ENCODE measurements at places on chromosomes 4 and X.

DNA sequence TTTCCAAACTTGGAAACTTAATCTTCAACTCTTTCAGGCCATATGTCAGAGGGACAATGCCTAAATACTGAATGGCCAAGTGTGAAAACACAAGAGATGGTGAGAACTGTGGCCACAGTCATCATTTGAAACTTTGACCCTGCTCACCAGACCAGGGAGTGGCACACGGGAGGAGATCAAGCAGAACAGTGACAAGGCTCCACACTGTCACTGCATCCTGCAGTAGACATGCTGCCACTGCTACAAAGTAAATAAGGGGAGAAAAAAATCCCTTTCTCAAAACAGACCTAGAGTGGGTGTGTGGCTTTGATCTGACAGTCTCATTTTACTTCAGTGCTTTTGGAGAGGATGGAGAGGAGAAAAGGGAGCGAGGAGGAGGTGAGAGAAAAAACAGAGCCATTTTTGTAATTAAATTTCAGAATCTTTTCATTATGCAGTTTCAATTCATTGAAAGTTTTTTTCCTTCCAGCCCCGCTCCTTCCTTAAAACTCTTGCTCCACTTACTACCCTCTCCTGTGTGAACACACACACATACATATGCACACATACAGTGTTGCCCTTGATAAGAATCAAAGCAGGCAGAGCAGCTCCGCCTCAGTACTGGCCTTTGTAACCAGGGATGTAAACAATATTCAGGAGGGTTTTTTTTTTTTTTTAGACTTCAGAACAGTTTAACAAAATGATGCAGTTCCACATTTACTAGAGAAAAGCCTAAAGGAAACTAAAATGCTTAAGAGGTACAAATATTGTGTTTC lies 34.4 kb downstream of the NEXMIF start:
- no peak for DNase-seq

GRCh38 chr4:5691491-5692132 lies 16.7 kb downstream of the EVC2 start:
- no peak for DNase-seq

- DNase-seq: no peak
These were observed 523.1 kb downstream of the IQCM start for GRCh38 chr4:149292425-149293007.

DNA sequence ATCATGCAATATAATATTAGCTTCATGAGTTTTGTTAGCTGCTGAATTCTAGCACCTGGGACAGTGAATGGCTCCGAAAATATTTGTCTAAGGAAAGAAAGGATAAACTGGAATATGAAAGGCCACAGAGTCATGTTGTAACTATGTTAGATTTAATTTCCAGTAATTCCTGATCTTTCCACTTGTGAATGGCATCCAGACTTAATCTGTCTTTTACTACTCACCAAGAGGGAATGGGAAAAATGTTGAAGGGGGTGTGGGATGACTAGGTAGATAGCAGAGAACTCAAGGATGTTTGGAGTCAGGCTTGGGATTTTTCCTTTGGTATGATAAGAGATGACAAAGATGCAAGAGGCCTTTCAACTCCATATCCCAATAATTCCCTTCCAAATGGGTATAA lies 9.4 kb downstream of the ADH6 start:
- no peak for DNase-seq

DNA sequence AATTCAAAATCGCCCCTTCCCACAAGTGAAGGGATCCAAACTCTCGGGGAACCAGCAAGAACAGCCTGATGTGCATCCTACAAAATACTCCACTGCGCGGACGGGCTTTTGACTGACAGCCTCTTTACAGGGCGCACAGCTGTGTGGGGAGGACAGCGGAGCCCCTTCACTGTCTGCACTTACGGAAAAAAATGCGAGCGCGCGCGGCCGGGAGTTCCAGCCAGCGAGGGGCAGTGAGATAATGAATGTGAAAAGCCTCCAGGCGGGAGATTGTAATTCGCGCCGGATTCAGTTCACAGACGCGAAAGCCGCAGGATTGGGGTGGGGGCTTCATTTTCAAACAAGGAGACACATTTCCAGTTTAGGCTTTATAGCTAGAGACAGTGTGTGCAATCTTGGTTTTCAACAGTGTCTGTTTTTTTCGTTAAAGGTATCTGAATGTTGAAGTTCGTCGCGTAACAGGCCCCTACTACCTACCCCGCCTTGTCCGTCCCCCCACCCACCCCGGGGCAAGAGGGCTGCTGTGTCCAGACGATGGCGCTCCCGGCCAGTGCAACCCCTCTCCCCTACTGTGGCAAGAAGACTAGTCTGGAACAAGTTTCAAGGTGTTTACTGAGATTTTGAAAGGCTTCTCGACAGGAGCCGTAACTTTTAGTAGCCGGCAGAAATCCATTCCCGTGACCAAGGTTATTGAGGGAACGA lies 1.7 kb upstream of the GPR50 start:
- DNase-seq: no peak

DNA sequence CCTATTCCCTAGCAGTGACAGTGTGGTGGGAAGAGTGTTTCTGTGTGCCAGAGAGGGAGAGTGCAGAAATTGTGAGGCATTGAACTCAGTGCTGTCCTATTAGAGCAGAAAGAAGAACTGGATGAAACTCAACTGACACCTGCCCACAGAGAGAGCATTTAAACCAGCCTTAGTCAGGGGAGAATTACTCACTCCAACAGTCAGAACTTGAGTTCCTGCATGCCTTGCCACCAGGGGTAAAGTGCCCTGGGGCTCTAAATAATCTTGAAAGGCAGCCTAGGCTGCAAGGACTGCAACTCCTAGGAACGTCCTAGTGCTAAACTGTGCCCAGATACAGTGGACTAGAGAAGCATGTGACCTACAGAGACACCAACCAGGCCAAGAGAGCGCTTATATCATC lies 12.8 kb downstream of the CYSLTR1 start:
- no peak for DNase-seq

- DNase-seq: no peak
These were observed 96.9 kb downstream of the CHRDL1 start for GRCh38 chrX:110698696-110699095.

GRCh38 chr4:69970071-69970470 lies 4.5 kb upstream of the CSN2 start:
- DNase-seq: no peak

DNA sequence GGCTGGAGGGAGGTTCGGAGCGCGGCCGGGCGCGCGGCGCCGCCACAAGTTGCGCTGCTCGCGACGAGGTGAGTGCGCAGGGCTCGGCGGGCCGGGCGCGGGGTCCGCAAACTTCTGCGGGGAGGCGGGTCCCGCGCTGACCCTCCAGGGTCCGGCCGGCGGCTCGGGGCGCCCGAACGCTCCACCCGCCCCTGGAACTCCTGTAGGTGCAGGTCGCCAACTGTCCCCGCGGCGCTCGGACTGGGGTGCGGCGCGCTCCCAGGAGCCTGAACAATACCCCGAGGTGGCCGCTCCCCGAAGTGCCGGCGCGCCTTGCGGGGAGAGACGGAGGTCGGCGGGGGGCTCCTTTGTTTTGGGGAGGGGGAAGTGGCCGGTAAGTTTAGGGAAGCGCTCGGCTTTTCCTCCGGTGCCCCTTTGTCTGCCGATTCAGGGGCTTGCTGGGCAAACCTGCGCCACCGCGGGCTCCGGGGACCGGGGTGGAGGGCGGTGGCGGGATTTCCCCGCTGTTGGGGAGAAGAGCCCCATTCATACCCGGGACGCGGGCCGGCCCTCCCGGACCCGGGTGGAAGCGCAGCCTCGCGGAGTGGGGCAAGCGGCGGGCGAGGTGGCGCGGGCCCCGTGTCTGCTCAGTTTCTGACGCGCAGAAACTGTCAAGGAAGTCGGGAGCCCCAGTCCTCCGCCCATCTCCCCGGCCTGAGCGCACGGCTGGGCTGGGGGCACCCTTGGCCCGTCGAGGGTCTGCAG lies 694 bp downstream of the TBL1X start:
- peak; percentile 78 for DNase-seq

DNA sequence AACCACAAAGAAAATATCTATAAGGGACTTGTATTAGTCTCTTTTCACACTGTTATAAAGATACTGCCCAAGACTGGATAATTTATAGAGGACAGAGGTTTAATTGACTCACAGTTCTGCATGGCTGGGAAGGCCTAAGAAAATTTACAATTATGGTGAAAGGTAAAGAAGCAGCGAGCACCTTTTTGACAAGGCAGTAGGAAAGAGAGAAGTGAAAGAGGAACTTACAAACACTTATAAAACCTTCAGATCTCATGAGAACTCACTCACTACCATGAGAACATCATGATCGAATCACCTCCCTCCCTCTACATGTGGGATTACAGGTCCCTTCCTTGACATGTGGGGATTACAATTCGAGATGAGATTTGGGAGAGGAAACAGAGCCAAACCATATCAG lies 856.0 kb downstream of the TRAM1L1 start:
- no peak for DNase-seq

DNA sequence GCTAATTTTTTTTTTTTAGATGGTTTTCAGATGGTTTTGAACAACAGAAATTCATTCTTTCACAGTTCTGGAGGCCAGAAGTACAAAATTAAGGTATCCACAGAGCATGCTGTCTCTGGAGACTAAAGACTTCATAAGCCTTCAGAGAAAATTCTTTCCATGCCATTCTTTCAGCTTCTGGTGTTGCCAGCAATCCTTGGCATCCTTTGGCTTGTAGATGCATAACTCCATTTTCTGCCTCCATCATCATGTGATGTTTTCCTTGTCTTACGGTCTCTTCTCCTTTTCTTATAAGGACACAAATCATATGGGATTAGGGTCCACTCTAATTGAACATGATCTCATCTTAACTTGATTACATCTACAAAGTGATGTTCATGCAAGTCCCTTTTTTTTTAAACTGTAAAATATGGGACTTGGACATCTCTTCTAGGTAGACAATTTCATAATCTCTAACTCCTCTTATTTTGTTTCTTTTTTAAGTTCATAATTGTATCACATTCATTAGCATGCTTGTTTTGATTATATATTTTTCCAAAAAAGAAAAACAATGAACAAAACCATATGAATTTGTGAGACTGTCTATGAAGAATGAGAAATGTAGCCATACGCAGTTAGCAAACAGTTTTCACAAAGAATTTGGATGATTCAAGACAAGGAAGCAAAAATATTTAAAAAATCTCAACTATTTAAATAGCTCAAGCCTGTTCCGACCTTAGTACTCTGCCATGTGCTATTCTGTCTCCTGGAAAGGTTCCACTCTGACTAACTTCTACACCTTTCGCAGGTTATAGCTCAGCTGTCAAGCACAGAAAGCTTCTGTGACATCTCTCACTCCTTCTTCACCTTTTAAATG lies 53.1 kb upstream of the GIMD1 start:
- DNase-seq: no peak

- DNase-seq: no peak
These were observed 237.6 kb downstream of the FSTL5 start for GRCh38 chr4:161926033-161926828.

DNA sequence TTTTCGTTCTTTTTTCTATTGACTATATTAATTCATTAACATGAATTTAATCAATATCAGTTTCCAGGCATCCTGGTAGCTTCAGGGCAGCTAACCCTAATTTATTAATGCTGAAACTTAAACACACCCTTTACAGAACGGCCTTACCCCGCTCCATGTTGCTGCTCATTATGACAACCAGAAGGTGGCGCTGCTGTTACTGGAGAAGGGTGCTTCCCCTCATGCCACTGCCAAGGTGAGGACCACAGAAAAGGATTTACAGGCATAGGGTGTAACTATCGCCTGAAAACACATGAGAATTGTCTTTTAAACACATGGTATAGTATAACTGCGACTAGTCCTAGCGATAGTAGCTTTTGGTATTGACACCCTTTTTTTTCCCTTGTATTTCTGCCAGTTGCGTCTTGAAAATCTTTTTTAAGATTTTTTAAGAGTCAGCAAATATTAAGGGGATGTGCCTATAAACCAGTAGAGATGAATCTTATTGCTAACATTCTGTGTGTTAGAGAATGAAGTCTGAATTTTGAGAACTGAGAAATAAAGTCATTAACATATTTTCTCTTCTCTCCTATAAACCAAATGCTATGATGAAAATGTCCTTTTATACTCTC lies 229.0 kb downstream of the ANK2 start:
- DNase-seq: peak; percentile 30

DNA sequence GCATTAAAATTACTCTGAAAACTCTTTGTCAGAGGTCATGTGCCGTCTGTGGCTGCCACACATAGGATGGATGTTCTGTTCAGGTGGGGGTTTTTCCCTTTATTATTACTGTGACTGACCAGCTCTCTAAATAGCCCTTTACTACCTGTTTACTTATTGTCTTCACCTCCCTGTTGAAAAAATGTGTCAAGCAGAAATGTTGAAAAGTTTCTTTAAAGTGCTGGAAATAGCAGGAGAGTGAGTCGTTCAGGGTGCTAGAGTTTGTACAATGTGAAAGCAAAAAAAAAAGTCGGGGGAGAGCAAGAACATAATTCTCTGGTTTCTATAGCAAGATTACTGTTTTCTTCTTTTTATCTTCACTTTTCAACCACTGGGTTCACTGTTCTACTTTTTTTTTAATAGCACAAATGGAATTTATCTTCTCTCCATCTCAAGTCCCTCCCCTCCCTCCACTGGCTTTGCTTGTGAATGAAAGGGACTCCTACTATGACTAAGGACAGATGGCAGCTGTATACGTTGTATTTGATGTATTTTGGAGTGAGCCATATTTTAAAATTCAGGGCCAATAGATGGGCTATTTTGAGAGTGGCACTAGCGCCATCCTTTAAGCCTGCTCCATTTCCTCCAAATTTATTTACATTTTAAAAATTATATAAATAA lies 33.3 kb downstream of the ARX start:
- DNase-seq: no peak

Measured in NCI-H1417 (cell line).